ENCODE measurements at places on chromosomes 3 and 15.
A peak's percentile ranks its signal among the peaks of the same experiment; 100 is the strongest.

DNA sequence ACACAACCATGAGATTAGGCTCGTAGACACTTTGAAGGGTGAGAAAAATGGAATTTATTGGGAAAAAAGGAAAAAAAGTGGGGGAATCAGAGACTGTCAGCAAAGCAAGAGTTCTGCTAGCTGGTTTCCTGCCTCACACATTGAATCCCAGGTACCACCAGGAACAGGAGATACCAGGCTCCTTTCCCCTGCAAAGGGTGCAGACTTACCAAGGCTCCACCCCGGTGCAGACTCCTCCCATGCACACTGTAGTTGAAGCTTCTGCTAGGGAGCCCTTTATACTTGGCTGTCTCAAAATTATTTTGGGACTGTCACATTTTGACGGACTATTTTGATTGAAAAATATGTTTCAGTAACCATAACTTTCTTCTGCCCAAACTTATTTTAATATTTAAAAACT is 819.9 kb upstream of the GBE1 start:
- no peak for DNase-seq

DNA sequence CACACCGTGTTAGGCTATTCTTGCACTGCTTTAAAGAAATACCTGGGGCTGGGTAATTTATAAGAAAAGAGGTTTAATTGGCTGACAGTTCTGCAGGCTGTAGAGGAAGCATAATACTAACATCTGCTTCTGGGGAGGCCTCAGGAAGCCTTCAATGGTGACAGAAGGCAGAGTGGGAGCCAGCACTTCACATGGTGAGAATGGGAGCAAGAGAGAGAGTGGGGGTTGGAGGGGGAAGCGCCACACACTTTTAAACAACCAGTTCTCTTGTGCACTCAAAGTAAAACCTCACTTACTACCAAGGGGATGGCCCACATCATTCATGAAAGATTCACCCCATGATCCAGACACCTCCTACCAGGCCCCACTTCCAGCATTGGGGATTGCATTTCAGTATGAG is 181.1 kb downstream of the APBA2 start:
- DNase-seq = no peak

DNA sequence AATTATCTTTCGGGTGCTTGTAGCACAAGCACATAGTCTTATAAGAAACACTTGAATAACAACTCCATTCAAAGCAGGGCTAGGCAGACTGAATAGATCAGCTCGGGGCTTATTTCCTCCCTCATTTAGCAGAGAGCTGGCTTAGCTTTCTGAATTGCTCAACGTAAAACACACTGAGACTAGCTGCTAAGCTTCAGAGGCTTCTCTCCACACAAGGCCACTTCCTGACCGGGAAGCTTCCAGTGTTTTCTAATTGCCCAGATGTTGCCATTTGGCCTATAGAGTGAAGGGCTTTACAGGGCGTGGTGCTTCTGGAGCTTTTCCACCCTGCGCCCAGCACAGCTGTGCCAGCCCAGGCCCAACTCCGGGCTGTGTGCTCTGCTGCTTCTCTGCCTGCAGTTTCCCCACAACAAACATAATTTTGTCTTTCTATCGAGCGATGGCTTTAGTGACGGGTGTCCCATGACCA is 16.6 kb downstream of the FAM240A start:
- DNase-seq = no peak

GRCh38 chr3:186937017-186937875 is 6.9 kb downstream of the ST6GAL1 start:
- DNase-seq = no peak

DNA sequence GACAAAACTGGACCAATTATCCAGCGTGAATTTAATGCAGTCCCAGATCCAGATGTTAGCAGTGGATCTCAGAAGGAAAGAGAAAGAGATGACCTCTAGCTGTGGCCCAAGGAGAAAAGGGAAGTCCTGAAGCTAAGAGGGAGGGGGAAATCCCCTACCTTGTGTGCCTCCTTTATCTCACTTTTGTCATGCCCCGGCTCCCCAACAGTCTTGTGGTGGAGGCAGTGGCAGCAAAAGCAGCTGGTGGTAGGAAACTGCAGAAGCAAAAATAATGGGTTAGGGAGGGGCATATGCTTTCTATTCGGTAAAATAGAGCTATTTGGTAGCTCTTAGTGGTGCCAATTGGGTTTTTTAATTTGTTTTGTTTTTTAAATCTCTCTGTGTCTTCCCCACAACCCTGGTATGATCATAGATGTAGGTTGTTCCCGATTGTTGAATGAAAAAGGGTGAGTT is 56.5 kb downstream of the MCTP2 start:
- peak; percentile 74 for DNase-seq

DNA sequence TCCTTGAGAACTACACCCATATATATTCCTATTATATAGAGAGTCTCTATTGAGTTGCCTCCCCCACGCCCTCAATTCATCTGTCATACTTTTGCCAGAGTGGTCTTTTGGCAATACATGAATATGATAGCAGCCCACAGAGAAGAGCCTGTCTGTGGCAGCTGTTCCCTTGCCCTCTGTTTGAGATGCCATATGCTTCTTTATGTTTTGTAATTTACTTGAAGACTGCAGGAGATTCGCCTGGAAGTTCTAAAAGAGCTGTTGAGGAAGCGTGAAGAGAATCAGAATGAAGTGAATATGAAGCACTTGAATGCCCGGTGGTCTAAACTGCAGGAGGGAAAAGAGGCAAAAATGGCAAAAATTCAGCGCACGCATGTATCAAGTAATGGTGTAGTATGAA is 27.2 kb downstream of the CFAP91 start:
- DNase-seq = no peak

DNA sequence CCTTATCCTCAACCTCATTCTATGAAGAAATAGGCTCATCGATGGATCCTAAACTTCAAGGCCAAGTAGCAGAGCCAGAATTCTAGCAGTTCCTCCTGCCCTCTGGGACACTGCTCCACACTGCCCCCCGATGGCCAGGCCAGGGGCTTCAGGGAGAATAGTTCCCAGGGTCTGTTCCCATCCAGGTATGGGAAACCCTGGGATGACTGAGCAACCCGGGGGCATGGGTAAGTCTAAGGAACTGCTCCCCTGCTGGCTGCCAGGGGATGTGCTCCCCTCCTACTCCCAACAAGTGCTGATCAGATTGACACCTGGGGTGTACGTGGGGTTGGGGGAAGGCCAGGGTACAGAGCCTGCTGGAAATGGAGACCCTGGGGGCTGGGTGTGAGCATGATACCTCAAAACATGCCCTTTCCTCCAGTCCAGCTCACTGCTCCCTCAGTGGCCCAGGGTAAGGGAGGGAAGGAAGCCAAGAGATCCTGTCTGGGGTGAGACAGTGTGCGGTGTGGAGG is 7.6 kb downstream of the ULK3 start:
- peak; percentile 14 for DNase-seq

- no peak for DNase-seq
Measured at GRCh38 chr15:80081390-80081789, 21.9 kb downstream of the ZFAND6 start.

GRCh38 chr3:8713901-8714759 is 19.5 kb upstream of the CAV3 start:
- no peak for DNase-seq

- DNase-seq = no peak
Measured at GRCh38 chr15:60822403-60822802, 343.5 kb upstream of the ICE2 start.

DNA sequence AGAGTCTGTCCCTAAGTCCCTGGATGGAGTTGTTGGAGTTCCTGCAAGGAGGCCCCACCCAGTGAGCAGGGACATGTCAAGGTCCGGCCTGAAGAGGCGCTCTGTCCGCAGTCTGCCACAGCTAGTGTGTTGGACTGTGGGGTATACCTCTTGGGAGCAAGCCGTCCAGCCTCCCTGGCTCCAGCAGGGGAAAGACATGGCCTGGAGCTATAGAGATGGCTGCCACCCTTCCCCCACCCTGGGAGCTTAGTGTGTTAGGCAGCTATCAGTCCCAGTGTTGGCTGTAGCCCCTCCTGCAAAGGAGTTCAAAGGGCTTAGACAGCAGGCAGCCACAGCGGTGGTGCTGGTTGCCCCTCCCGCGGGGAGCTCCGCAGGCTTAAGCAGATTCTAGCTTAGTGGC is 20.3 kb downstream of the IMPG2 start:
- DNase-seq = no peak

- DNase-seq = no peak
Measured at GRCh38 chr3:70000563-70001081, 1.1 kb downstream of the SAMMSON start.

DNA sequence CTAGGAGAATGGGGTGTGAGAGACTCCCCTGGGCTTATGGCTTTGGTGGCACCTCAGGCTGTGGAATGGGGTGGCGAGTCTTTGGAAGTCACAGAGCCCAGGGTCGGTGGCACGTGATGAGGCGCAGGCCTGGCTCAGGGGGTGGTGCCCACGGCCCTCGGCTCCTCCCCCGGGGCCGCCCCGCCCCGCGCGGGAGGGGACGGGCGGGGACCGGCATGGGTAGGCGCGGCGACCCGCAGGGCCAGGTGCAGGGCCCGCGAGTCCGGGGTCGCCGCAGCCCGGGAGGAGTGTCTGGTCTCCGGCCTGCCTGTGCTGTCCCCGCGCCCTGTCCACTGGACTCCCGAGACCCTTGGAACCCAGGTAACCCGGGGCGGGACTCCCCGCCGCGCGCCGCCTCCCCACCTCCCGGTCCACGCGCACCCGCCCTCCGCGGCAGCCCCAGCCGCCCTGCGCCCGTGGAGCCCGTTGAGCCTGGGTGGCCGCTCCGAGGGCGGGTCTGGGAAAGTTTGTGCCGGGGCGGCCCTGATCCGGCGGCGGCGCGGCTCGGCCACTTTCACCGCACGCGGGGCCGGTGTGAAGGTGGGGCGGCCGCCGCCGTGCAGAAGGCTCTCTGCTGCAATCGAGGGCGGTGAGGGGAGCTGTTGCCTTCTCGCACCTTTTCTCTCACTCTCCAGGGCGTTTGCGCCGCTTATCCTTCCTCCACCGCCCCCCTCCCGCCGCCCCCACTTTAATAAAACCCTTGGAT is at the start of gene PAQR5:
Gene PAQR5, plus strand, starts transcription at position 216 of the 745 bp plus-strand sequence. CDS start 61,169 bp downstream, outside the sequence.
- no peak for DNase-seq
